ENCODE measurements at places on chromosomes 4 and X.

- DNase-seq: no peak
Observed at GRCh38 chrX:40083120-40083978, 14.4 kb downstream of the BCOR start.

GRCh38 chr4:3605491-3605890, 73.3 kb upstream of the LRPAP1 start:
- DNase-seq: no peak

DNA sequence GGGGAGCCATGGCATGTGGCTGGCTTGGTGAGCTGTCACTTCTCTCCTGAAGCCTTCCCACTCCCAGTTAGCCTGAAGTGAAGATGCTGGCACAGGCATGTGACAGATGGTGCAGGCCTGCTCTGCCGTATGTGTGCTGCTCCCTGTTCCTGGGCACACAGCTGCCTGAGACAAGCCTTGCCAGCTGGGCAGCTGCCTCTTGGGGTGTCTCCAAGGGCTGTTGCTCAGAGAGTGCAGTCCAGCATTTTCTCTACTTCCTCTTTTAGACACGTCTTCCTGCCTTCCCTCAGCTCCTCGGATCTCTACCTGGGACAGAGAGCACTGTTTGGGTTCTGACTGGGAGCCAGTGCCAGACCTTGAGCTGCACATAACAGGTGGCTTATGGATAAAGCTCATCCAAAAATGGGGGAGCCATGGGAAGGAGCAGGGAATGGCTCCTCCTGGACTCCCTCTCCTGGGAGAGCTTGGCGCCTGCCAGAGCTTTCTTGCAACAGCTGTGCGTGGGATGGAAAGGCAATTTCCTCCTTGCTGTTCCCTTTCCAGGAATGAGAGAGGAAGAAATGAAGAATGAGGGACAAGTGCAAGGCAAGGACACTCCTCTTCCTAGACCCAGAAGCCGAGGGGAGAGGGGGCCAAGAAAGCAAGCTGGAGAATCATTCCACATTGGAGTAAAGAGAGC, 132.9 kb downstream of the MSL3 start:
- no peak for DNase-seq

- DNase-seq: no peak
Observed at GRCh38 chrX:110786486-110786885, 9.1 kb downstream of the CHRDL1 start.

GRCh38 chr4:142984871-142985585, 138.9 kb upstream of the INPP4B start:
- DNase-seq: no peak
